Uterine smooth muscle cell (primary cell): ENCODE measurements at places on chromosomes 2 and 18. TPM values are rescaled to one million over a fixed set of nuclear protein-coding genes. Genes with fewer than 3 reads are reported as not detected.

Gene GREB1
- 1.8 and 3.0 TPM in 2 replicates for total RNA-seq

Gene DCDC2C
- 0.37 TPM in 1 of 2 replicates, not detected in the other for total RNA-seq

Gene NT5DC4
- 0.11 TPM in 1 of 2 replicates, not detected in the other for total RNA-seq

Gene CHN1
- total RNA-seq, result 5.4 and 10.8 TPM in 2 replicates

Gene PLEKHH2
- total RNA-seq, result 11.7 and 20.6 TPM in 2 replicates

Gene NETO1
- not detected in 2 replicates for total RNA-seq

Gene SLC9A4
- total RNA-seq, result not detected in 2 replicates

Gene CRYGD
- total RNA-seq, result not detected in 2 replicates
